Astrocyte of the spinal cord (primary cell): ENCODE measurements at places on chromosomes 5 and 9.

DNA sequence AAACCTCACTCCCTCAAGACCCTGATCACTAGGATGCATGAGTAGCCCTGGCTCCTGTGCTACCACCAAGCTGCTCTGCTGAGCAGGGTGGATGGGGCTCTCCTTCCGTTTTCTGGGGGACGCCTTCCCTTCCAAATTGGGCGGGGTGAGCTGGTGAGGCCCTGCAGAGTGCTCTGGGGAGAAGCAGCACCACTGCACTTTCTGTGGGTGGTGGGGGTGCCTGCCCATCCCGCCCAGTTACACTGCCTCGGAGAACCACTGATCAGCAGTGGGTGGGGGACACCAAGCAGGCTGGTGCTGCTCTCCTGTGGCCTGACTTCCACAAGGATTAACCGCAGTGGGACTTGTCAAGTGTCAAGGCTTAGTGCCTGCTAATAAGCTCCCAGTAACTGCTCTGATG, 19.0 kb downstream of the GFPT2 start:
- DNase-seq, result no peak

DNA sequence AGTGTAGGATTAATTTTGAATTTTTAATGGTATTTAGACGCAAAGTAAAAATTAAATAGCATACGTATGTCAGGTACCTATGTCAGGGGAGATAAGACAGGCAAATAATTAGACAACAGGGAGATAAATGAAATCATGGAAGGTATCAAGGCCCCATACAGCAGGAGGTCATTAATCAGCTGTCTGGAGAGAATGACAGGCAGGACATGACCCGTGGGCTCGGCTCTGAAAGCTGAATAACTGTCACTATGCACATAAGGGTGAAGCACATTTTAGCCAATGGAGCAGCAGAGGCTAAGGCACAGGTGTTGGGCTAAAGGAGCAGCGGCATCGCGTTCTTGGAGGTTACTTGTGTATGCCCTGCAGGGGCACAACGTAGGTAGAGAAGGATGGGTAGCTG, 11.9 kb downstream of the SLC25A51 start:
- DNase-seq, result no peak

DNA sequence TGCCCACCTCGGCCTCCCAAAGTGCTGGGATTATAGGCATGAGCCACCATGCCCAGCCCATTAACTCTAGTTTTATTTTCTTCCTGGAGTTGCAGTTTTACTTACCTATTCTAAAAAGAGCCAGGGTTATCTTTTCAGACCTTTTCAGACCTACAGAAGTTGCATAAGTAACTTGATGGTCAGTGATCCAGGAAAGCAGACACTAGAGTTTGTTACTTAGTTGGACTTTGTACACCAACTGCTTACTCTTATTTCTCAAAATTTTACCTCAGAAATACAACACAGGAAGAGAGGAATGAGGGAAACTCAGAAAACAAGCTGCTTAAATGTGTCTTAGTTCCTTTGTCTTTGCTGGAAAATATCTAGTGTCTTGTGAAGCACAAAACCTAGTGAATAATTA, 25.4 kb downstream of the RAD23B start:
- no peak for DNase-seq

DNA sequence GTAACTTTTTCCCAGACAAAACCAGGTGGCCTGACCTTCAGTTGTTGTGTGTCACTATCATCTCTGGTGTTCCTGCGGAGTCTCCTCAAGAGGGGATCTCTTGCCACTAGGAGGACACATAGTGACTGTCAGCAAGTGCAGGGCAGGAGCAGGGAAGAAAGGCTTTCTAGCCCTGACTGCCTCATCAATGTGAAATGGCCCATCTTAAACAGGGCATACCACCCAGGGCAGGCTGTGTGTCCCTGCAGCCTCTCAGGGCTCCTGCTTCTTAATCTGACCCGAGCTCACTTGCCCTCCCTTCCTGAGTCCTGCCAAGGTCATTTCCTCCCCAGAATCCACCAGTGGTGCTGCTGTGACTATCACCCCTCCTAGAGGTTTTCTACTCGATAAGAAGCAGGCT, 57.4 kb upstream of the SIMC1 start:
- DNase-seq, result no peak

GRCh38 chr5:59021837-59022514, 439.1 kb downstream of the RAB3C start:
- DNase-seq, result no peak

DNA sequence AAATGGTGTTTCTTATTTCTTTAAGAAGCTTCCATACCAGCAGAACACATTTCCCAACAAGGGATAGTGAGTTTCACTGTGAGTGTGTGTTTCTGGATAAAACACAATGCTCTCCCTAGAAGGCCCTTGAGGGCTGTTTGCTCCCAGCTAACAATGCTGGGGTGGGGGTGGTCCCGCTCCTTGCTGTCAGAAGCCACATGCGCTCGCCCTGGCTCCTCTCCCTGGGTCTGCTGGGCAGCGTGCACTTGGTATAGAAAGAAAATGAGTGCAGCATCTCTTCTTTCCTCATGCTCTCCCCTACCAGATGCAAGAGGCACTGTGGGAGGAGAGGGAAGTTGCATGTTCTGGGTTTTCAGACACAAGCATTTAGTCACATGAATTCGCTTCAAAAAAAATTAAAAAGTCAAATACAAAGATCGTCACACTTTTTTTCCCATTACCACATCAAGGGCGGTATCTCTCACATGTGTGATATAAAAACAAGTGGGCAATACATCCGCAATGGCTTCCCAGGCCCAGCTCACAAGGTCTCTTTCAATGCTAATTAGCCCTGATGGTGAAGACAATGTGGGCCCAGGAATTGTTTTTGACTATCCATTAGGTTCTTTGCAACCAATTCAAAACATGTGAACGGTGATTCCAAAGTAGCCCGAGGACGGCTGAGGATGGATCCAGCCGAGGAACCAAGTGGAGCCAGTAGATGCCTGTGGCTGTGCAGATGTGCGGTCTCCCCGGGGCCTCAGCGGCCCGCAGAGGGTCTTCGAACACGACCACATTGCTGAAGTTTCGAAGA, 603.6 kb downstream of the IRX1 start:
- DNase-seq, result no peak

DNA sequence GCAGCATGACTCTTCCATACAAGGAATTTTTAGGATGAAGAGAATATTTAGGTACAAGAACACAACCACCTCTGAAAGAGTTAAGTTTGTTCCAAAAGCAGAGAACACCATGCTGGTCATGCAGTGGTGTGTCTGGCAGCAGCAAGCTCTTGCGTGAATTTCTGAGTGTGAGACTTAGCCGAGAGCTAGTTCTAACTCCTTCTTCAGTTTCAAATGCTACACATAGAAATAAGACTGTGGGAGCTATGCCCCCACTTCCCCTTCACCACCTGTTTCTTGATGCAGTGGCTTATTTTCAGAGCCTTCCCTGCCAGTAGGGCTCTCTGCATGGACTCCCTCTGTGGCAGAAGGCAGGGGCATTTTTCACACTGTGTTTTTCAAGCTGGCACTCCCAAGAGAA, 122.9 kb upstream of the ZNF366 start:
- DNase-seq, result no peak

DNA sequence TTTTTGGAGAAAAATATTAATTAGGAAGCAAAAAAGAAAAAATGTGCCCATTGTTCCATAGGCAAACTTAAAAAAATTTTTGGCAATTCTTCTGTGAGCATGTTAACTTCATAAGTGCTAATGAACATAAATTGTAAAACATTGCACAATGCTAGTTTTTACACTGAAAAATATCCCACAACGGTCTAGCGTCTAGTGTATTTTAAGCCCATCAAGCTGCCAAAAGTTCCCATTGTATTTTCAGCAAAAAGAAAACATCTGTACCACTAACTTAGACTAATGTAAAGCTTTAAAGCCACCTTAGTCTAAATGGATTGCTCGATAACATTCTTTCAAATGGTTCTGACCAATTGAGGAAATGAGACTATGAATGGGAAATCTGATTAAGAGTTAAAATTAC, 2.8 kb downstream of the NR6A1 start:
- no peak for DNase-seq

DNA sequence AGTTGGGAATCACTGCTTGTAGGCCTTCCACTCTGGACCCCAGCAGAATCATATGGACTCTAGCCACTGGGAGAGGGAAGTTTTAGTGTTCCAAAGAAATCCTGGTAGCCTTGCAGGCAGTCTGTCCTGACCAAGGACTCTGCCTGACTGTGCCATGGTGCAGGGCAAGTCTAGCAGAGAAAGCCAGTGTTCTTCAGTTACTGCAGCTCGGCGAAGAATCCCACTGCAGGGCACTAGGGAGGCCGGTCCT, 20.3 kb upstream of the MATR3 start:
- no peak for DNase-seq

DNA sequence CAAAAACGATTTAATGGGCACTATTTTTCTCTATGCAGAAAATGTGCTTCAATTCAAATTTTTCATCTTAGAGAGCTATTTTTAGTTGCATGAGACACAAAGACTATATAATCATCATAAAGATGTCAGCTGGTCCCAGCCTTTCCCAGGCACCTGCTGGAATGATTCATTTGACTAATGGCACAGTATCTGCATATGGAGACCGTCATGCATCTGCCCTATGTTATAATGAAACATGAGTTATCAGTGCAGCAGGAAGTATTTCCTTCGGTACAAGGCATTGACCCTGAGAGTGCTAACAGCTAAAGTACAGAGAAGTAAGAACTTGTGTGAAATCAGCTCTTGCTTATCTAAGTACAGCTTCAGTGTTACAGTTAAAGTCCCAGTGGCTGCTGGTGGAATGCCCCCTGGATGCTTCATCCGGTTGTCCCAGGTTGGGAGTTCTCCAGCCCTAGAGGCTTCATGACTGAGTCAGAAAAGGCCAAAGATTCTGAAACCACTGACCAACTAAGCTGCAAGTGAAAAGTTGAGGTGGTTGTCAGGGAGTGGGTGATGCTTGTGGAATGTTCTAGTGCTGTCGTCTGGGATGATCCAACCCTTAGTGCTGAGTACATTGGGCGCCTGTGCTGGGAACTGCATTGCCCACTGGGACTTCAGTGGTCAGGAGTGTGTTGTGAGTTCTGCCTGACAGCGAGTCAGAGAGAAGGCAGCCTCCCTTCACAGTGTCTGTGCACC, 57.2 kb downstream of the MTRR start:
- DNase-seq, result peak; percentile 96
